ENCODE measurements at places on chromosomes 12 and 14. TPM values are rescaled to one million over a fixed set of nuclear protein-coding genes. Genes with fewer than 3 reads are reported as not detected.
A peak's percentile ranks its signal among the peaks of the same experiment; 100 is the strongest.

Gene SPIC
- not detected for total RNA-seq

- no peak for DNase-seq
Measured at GRCh38 chr12:2346416-2346815, 293.6 kb downstream of the CACNA1C start.

Gene RD3L
- total RNA-seq, result not detected

Gene MYH7
- total RNA-seq, result not detected

DNA sequence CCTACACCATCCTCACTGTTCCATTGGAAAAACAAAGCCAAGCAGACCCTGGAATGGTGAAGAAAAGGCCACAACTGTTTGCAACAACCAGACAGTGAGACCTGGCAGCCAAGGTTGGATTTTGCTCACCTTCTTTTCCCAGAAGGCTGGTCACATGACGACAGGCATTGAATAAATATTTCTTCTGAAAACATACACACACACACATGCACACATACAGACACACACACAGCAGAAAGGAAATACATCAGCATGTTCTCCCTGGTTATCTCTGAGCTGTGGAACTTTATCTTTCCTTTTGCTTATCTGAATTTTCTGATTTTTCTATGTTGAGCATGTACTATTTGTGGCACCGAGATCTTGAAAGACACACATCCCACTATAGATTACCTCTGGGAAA is 38.0 kb upstream of the CCDC60 start:
- DNase-seq, result no peak

Gene GPR84
- total RNA-seq, result 0.57 TPM

- DNase-seq, result no peak
Measured at GRCh38 chr12:7681535-7681934, 14.0 kb downstream of the GDF3 start.

DNA sequence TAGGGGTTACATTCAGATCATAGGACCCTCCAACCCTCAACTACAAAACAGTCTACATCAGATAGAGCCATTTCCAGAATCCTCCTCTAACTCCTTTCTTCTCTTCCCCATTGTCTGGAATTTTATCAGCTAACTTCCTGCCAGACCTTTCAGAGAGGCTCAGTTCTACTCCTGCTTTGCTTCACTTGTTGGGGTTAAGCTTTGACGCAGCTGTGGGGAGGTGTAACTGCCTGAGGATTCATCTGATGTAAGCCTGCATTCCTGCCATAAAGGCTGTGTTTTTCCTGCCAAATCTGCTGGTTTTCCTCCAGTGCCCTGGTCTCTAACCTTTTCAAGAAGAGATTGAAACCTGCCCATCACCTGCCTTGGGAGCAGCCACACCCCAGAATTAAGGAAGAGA is 16.9 kb downstream of the DHRS2 start:
- DNase-seq, result no peak

Gene SLC6A15
- not detected for total RNA-seq

DNA sequence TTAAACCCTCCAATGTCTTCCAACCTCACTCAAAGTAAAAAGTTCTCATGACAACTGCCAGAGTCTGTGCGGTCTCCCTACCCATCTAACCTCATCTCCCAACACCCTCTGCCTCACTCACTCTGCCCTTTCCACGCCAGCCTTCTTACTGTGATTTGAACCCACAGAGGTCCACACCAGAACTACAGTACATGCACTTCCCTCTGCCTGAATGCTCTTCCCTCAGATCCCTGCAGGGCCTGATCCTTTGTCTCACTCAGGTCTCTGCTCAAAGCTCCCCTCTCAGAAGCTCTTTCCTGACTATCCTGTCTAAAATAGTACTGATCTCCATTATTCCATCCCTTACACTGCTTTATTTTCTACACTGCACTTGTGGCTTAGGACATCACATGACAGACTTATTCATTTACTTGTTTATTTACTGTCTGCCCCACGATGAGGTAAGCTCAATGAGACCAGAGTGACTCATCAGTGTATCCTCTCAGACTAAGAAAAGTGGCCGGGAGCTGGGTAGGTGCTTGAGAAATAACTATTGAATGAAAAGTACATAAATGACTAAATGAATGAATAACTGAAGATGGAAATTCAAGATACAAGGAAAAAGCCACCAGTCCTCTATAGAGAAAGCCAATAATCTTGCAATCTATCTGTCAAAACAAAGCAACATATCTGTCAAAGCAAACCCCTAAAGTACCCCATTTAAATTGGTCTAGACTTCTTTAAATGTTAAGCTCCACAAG is 17.1 kb downstream of the POMT2 start:
- DNase-seq, result peak; percentile 48

DNA sequence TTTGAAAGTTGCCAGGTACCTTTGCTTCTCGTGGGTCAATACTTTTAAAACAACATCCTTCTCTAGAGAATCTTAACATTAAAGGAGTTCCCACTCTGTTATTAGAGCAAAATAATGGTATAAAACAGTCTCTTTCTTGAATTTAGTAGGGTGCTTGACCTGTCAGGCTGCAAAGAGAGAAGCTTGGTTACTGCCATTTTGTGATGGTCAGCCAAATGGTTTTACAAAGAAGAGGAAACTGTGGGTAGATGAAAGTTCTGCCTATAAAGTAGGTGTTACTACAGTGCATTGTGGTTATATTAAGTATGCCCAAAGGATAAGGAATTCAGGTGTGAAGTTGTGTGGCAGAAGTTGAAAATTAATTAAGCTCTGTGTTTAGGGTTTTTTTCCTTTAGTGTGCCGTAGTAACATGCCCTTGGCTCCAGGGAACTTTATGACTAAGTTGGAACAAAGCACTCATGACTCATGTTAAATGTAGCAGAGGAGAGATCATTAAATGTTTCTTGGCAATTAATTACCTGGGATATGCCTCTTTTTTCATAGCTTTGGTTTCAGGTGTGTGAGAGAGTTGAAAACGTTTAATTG is 354.0 kb upstream of the KITLG start:
- no peak for DNase-seq

Gene GUCY2C
- not detected for total RNA-seq

Gene PPP1R1A
- total RNA-seq, result not detected

Gene WNT5B
- not detected for total RNA-seq

Gene CCDC60
- not detected for total RNA-seq

- no peak for DNase-seq
Measured at GRCh38 chr12:24231298-24231697, 281.8 kb upstream of the SOX5 start.

Gene MYF6
- total RNA-seq, result not detected

DNA sequence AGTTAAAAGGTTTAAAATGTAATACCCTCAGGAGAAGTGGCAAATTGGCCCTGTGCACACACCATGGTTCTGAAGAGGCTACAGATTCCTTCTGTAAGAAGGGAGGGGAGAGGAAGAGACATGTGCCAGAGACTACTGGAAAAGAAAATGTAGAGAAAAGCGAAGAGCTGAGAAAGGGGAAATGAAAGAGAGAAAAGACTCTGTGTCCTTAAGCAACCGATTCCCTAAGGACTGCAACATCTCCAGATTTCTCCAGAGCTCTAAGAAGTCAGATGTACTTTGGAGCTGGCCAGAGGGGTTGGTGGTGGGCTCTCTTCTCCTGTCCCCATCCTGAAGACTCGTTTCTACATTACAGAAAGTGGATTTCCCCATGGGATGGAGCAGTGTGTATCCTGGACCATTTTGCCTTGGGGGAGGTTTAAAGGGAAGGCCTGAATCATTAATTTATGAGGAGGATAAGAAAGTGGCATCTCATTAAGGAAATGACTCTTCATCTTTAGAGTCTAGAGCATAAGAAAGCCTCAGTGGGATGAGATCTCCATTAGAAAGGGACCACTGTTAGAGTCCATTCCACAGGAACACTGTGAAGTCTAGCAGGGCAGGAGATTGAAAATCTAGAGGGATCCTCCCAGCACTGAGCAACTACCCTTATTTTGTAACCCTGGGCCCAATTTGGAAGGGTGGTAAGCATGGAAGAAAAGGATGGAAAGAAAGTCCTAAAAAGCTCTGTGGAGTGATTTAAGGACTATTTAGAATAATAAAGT is 45.5 kb upstream of the FUT8 start:
- DNase-seq, result no peak

Gene SLC25A21
- not detected for total RNA-seq

DNA sequence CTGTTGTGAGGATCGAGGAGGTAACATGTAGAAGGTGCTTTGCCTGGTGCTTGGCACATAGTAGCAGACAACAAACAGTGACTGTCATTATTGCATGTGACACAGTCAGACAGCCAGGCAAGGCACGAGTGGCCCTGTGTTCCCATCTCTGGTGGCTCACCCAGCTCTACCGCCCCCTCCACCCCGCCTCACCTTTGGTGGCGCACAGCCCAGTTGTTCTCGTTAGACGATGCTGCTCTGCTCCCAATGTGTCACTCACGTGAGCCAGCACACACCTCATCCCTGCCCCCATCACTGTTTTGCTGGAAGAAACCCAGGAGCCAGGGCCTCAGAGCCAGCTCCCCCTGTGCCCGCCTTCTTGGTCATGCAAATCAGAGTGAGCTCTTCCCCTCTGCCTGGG is 113.3 kb downstream of the CALM1 start:
- DNase-seq, result no peak

Gene GYS2
- not detected for total RNA-seq

GRCh38 chr12:116297224-116297834 is 19.8 kb upstream of the MED13L start:
- no peak for DNase-seq

Gene STAT2
- total RNA-seq, result 193 TPM

DNA sequence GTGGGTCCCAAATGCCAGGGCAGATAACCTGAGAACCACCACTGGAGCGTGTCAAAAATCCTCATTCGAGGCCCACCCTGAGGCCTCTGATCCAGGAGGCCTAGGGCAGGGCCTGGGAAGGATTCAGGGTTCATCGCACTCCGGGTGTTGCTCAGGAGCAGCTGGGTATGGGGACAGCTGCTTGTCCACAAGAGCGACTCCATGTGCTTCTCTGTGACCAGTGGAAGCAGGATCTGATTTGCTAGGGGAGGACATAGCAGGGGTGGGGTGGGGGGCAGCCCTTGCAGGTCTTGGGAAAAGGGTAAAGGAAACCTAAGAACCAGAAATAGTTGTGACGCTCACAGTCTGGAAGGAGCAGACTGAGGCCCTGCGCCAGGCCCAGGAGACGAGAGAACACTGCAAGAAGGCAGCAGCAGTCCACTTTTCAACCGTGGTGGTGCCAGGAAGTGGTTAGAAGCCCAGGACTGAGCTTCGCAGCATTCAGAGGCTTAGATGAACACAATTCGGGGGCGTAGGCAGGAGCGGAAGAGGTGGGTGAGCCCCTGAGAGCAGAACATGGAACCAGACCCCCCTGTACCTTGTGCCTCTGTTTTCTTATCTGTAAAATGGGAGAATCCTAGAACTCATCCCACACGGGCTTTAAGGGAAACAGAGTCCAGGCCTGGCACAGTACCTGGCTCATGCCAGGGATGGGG is 33.7 kb downstream of the ITPK1 start:
- peak; percentile 73 for DNase-seq

- no peak for DNase-seq
Measured at GRCh38 chr12:123690191-123690840, 19.4 kb downstream of the TCTN2 start.

Gene IGF1
- 0.52 TPM for total RNA-seq
